ENCODE measurements at places on chromosomes 12 and 14.

GRCh38 chr12:67046062-67046461 is 223.1 kb upstream of the CAND1 start:
- DNase-seq = no peak

GRCh38 chr12:85580562-85581168 is 255.5 kb downstream of the RASSF9 start:
- no peak for DNase-seq

GRCh38 chr12:3219233-3219632 is 142.1 kb downstream of the TSPAN9 start:
- DNase-seq = no peak

DNA sequence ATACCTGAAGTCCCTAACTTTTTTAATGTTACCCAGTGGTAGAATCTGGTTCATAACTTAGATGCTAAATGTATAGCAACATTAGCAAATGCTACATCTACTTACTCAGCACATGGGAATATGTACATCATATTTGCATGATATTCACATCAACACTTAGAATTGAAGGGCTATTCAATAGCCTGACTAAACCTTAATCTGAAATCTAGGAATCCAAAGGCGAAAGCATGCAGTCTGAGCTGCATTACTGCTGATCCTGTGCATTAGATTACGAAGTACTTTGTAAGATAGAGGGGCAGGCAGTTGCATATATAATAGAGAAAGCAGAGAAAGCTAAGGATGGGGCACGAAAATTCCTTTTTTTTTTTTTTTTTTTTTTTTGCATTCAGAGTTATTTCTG is 40.4 kb downstream of the SLC38A4 start:
- DNase-seq = no peak

- peak; percentile 80 for DNase-seq
These were observed 69.4 kb upstream of the ACTN1 start for GRCh38 chr14:69048456-69048855.

Data from right lobe of liver (tissue), 6 donors.